Osteocyte (in vitro differentiated cells): ENCODE measurements at places on chromosomes 12 and 14.
A peak's percentile ranks its signal among the peaks of the same experiment; 100 is the strongest.

GRCh38 chr12:116636608-116637519, 77.7 kb downstream of the MAP1LC3B2 start:
- no peak for DNase-seq

GRCh38 chr14:90405101-90405500, 8.3 kb downstream of the CALM1 start:
- no peak for DNase-seq

DNA sequence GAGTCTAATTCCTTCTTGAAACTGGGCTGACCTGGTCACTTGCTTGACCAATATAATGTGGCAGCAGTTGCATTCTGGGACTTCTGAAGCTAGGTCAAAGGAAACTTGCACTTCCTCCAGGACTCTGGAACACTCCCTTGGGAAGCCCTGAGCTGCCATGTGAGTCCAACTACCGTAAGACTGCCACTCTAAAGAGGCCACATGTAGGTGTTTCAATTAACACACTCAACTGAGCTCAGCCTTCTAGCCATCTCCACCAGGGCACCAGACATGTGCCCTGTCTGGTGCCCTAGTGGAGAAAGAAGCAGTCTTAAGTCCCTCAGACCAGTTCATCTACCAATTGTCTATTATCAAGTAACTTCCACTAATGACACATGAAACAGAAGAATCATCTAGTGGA, 6.1 kb upstream of the TEP1 start:
- DNase-seq = no peak

- DNase-seq = no peak
Measured at GRCh38 chr12:57173089-57173488, 25.7 kb upstream of the LRP1-AS start.

DNA sequence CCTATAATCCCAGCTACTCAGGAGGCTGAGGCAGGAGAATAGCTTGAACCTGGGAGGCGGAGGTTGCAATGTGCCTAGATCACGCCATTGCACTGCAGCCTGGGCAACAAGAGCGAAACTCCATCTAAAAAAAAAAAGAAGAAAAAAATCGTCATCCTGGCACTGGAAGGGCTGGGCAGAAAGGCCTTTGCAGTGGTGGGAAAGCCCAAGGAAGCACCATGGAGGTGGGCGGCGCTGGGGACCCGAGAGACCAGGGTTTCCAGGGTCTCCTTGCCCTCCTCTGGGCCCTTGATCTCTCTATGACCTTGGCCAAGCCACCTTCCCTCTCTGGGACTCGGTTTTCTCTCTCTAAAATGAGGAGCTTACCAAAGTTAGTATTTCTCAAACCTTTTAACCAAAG, 65.4 kb downstream of the LGMN start:
- no peak for DNase-seq

DNA sequence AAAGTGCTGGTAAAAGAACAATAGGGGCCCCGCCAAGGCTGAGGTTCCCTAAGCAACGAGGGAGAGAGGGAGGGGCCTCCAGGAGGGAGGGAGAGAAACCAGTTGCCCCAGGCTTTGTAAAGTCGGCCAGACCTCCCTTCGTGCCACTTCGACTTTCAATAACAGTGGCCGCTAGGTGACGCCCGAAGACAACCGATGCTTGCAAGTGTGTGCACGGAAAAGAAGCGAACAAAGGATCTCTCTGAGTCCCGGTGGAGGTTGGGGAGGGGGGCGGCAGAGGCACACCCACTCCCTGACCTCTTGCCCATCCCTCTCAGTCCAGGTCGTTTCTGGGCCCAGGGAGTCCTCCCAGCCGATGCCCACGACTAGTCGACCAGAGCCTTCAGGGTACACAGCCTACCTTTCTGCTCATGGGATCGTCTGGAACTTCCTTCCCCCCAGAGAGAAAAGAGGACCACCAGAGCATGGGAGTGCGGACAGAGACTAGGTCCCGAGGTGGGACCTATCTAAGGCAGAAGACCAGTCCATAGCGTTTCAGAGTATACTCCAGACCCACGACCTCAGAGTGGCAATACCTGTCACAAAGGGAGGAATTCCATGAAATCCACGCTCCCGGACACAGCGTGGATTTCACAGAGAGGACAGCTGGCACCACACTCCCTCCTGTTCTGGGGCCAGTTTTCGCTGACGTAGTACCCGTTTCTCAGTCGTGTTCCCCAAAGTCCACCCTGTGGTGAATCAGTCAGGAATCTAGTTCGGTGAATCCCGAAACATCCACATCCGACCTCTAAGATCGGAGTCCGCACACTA, 262.7 kb upstream of the ALG10B start:
- no peak for DNase-seq

DNA sequence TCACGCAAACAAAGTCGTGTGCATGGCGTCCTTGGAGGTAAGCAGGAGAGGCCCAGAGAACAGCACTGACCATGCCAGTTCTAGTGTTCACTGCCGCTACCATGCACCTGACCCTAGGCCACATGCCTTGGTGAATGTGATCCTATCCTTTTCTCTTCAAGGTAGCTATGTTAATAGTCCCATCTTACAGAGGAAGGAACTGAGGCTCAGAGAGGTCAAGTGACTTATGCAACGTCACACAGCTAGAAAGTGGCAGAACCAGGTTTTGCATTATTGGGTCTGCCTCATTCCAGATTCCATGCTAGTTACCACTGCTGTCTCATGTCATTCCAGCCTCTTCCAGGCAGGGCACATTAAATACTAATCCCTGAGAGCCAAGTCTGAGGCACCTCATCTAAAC, 85.2 kb downstream of the FOXN4 start:
- no peak for DNase-seq

DNA sequence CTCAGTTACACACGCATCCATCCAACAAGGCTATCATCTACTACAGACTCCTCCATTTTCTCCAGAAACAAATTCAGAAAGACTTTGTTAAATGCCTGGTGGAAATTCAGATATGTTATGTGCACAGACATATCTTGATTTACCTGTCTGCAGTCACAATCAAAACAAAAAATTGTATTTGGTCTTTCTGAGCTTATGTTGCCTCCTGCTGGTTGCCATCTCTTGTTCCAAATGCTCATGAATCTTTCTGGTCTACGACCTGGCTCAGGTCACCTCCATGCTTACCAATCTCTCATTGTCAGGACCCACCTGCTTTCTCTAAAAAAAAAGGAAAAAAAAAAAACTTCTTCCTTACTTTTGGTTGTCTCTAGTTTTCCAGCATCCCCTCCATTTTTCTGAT, 169.2 kb upstream of the PLXNC1 start:
- no peak for DNase-seq

DNA sequence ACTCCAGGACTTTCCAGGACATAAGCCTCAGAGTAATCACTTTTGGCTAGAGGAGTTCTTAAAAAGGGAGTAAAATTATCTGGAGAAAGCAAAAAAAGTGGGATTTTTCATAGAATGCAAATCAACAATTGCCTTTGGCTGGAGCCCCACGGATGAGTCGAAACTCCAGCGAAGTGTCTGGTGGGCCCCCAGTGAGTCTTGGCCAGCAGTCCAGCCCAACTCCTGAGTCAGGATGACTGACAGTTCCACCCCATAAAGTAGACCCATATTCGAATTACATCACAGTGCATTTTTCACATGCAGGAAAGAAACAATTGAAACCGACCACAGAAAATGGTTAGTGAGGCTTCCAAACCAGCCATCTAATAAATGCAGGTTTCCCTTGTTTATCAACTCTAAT, 265.7 kb downstream of the BCL11B start:
- DNase-seq = no peak

DNA sequence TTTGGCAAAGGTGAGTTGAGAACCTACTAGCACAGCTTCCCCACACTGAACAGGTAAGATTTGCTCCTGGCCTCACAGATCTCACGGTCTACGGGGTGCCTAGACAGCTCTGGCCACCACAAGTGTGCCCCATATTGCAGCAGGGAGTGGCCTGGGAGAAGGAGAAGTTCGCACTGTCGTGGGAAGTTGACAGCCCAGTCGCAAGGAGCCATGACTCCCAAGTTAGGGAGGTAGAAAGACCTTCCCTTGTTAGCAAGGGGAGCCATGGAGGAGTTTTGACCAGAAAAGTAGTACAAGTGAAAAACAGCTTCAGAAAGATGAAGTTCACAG, 316.3 kb downstream of the BCL11B start:
- peak; percentile 51 for DNase-seq

- DNase-seq = no peak
Measured at GRCh38 chr14:74348241-74348734, at the start of gene VRTN. Gene VRTN, plus strand, starts transcription at chr14:74348471. Its CDS starts 8,313 bp downstream, at chr14:74356784.

DNA sequence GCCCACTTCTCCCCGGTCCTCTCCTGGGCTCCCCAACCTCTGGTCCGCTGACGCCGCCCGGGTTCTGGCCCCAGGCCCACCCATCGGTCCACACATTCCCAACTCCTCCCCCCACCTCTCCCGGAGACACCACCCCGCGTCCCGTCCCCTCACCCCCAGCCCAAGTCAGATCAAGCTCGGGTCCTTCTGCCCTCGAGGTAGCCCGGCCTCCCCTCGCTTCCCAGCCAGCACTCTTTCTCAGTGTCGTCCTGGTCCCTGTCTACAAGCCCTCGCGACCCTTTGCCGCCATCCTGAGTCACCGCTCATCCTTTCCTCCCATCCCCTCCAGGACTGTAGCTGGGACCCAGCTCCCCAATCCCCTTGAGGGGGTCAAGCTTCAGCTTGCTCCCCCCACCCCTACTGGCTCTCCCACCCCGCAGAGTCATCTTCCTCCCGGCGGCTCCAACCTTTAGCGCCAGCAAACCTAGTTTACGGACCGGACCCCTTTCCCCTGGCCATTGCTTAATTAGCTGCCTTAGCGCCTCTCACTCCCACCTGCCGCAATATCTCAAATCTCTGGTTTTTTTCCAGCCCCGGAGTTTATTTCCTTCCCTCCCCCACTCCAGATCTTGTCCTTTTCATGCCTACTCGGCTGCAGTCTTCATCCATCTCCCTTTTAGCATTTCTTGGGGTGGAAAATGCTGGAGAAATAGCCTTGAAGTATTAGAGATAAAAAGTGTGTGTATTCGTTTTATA, 1.1 kb downstream of the PPP4R4 start:
- no peak for DNase-seq

GRCh38 chr14:24712909-24713308, 78.9 kb upstream of the GZMB start:
- no peak for DNase-seq

- DNase-seq = no peak
Measured at GRCh38 chr14:22232933-22233332, 356.1 kb downstream of the DAD1 start.

DNA sequence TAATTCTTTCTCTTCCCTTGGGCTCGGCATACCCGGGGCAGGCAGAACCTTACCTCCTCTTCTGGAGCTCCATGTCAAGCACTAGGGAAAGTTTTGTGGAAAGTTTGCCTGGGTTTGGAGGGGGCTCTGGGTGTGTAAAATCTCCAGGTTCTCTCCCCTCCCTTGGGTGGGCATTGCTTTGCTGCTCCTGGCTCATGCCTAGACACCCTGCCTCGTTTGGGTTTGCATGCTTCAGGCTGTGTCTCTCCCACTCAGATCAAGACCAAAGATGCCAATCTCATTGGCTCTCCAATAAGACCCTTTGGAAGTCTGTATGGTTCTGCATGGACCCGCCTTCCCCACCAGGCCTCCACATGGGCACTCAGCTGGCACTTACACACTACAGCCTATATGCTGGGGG, 6.2 kb upstream of the KRT2 start:
- no peak for DNase-seq

DNA sequence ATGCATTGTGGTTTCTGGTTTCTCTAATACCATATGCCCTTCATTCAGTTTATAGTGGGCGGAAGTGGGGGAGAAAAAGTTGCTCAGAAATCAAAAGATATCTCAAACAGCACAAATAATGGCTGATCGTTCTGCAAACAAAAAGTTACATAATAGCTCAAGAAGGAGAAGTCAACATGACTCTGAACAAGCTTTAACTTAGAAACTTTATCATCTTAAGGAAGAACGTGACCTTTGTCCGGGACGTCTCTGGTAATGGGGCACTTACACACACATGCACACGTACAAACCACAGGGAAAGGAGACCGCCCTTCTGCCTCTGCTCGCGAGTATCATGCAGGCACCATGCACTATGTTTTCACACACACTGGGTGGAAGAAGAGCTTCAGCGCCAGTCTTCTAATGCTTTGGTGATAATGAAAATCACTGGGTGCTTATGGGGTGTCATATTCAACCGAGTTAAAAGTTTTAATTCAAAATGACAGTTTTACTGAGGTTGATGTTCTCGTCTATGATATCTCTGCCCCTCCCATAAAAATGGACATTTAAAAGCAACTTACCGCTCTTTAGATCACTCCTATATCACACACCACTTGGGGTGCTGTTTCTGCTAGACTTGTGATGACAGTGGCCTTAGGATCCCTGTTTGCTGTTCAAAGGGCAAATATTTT, 4.7 kb downstream of the FOS start:
- DNase-seq = no peak

- no peak for DNase-seq
Measured at GRCh38 chr14:41872931-41873685, 266.4 kb downstream of the LRFN5 start.

DNA sequence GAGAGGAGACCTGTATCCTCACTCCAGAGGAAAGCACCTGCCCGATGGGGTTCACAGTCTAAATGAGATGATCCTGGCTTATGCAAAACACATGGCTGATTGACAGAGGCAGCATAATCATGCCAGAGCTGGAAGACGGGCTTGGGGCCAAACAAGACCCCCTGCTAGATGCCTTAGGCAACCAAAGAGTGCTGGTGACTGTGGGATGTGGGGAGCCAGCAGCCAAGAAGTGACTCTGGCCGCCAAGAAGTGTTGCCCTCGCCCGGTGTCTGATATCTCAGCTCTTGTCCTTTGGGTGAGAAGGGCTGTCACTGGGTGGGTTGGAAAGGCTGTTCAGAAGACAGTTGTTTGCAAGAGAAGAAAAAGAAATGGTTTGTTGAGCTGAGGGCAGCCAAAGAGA, 56.7 kb downstream of the PLEKHG3 start:
- DNase-seq = no peak

GRCh38 chr12:131962069-131962468, 12.3 kb downstream of the EP400 start:
- DNase-seq = peak; percentile 44

DNA sequence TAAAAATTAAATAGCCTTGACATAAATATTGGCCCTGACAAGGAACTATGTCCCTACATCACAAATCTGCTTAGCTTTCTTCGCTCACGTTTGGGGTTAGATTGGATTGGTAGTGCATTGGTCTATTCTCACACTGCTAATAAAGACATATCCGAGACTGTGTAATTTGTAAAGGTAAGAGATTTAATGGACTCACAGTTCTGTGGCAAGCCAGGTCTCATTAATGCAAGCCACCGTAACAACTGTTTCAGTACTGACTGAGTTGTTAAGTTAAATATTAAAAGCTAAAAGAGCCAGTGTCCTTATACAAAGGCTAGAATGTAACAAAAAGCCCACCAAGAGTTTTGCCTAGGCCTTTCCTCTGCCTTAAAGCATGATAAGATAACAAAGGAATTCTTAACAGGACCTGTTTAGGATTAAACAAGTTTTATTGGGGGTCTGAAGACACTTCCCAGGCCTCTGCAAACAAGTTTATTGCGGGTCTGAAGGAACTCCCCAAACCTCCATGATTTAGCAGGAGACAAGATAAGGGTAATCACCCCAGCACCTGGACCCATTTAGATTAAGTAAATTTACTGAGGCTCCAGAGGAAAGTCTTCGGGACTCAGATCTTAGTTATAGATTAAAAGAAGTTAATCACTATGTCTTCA, 88.2 kb upstream of the PTGDR start:
- DNase-seq = no peak

GRCh38 chr14:41313196-41313595, 293.5 kb upstream of the LRFN5 start:
- DNase-seq = no peak

- DNase-seq = peak; percentile 75
Measured at GRCh38 chr14:101711041-101711856, 50.3 kb upstream of the PPP2R5C start.
